ENCODE measurements at places on chromosomes 7 and 10.

- DNase-seq: no peak
Measured at GRCh38 chr7:99559175-99559915, 903 bp downstream of the ZNF655 start.

DNA sequence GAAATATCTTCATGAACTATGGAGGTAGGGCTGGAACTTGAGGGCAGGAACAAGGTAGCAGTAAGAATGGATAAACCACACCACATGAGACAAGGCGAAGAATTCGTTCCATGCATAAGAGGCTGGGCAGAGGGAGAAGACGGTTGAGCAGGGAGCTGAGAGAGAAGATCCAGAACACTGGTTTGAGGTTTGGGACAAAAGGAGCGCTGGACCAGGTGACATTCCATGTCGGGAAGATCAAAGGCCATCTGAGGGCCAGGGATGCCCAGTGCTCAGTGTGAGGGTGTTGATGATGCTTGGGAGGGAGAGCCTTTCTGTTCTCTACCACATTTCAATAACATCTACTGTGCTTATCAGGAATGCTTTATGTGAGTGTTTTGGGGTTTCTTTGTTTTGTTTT lies 52.8 kb downstream of the WIPF3 start:
- no peak for DNase-seq

DNA sequence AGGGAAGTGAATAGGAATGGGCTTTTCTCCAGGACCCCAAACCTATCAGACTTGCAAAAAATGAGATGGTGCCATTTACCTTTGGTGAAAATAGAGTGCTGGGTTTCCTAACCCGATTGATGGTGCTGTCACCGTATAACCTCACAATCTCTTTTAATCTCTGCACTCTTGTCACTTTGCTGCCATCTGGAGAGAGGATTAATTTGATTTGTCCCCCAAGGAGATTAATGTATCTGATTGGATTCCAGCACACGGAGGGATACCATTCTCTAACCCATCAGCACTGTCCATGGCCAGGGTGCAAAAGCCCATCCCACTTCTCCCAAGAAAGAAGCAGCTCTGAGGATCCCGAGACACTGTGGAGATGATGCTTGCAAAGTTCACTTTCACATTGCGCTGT lies 86.3 kb upstream of the NFE2L3 start:
- DNase-seq: no peak

GRCh38 chr7:23662124-23662983 lies 17.6 kb upstream of the FAM221A start:
- DNase-seq: no peak

GRCh38 chr10:121069061-121069850 lies 218.1 kb downstream of the WDR11 start:
- DNase-seq: no peak

- DNase-seq: no peak
Measured at GRCh38 chr7:20742913-20743312, 43.8 kb downstream of the SP8 start.

GRCh38 chr10:69043931-69044531 lies 43.9 kb upstream of the SRGN start:
- no peak for DNase-seq

DNA sequence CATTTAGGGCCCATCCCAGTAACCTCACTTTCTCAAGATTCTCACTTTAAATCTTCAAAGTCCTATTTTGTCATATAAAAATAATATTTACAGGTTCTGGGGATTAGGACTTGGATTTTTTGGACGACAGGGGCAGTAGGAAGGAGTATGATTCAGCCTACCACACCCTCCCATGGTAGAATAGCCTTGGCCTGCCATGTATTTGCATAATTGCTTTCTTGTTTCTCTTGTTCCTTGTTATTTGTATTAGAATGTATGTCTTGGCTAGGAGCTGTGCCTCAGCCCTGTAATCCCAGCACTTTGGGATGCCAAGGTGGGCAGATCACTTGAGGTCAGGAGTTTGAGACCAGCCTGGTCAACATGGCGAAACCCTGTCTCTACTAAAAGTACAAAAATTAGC lies 92.5 kb downstream of the ELAPOR2 start:
- no peak for DNase-seq

DNA sequence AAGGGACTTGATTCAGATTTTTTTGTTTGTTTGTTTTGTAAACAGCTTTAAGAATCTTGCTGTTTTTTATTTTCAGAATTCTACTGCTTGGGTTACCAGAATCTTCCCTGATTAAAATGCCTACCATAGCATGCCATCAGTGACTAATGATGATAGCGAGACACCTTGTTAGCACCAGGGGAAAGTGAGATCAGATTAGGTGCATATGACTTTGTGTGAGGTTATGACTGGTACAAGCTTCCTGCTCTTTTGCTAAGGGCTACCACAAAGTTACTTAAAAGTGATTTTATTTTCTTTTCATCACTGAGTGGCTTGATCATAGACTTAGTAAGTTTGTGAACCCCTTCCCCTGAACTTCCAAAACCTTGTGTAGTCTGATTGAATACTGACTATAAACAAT lies 93.5 kb downstream of the SND1 start:
- no peak for DNase-seq

- no peak for DNase-seq
Measured at GRCh38 chr10:104387130-104387888, 33.7 kb downstream of the CFAP58 start.

DNA sequence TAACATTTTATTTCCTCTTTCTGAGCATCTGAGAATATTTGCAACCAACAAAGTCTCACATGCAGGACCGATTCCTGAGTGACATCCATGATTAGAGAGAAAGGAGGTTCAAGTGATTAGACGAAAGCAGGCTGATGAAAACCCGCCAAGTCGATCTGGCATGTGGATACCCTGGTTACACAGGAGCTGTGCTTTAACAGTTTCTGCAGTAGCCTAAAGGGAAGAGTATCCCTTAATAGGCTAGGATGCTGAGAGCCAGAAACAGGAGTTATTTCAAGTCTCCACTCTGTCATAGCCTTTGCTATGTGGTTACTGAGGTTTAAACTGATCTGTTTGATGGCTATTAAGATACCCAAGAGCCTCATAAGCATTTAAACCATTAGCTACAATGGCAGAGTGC lies 82.5 kb downstream of the PRKCQ start:
- no peak for DNase-seq

DNA sequence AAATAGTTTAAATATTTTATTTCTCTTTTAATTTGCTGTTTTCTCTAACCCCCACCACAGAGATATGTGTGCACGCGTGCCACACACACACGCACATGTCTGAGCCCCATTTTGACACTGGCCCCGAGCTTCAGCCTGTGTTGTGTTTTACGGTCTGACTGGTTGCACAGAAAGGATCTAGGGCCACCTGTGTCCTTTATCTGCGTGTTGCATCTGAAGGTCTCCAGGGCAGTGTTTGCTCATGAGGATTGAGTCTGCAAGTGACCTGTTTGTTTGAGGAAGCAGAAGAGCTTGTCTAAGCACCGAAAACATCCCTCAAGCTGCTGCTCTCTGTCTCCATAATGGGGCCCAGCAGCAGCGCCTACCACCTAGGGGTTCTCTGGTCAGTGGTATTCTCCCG lies 266.4 kb upstream of the LYZL1 start:
- no peak for DNase-seq

- no peak for DNase-seq
Measured at GRCh38 chr7:36086571-36086970, 66.5 kb upstream of the EEPD1 start.

- DNase-seq: no peak
Measured at GRCh38 chr10:97312897-97313296, 6.2 kb upstream of the FRAT1 start.

- no peak for DNase-seq
Measured at GRCh38 chr7:95596198-95597063, at the start of gene PDK4. TSS of gene PDK4 (minus strand) at chr7:95596516. CDS start at chr7:95596293, 223 bp downstream.

DNA sequence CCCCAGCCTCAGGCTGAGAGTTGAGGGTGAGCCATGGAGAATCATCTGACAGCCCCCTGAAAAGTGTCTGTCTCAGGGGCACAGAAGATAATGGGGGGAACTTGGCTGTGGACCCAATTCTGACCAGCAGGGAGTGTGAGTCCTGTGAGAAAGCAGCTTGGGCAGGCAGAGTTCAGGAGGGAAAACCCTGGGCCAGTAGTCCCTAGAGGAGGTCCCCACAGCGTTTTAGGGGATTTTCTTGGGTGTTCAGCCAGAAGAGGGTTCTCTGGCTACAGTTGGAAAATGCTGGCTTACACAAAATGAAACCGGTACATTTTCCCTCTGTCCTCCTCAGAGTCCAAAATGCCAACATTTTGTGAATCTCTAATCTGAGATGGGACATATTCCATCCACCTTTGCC lies 35.8 kb upstream of the TRIM8 start:
- DNase-seq: no peak

GRCh38 chr10:49055221-49055849 lies 60.0 kb downstream of the VSTM4 start:
- no peak for DNase-seq

DNA sequence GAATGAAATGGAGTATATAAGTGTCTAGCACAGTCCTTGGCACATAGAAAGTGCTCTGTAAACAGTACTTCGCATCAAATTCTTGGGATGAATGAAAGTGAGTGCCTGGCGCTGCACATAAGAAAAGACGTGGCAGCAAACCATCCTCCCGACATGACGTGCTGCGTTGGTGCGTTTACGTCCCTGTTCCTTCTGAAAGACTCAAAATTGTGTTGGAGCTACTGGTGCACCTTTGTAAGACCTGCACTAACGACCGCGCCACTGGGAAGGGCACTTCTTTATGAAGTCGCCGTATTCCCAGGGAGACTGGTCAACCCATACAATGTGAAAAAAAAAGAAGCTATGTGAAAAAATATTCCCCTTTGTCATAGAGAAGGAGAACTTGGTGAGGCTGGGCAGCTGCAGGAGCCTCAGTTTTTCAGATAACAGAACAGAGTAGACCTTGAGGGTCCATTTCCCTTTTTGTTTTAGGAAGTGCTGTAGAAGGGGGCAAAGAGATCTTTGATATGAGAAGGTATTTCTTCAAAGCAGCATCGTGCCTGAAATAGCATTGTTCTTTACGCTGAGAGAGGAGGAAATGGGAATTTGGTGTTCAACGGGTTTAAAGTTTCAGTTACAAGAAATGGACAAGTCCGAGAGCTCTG lies 91.7 kb downstream of the PTPRE start:
- DNase-seq: no peak

DNA sequence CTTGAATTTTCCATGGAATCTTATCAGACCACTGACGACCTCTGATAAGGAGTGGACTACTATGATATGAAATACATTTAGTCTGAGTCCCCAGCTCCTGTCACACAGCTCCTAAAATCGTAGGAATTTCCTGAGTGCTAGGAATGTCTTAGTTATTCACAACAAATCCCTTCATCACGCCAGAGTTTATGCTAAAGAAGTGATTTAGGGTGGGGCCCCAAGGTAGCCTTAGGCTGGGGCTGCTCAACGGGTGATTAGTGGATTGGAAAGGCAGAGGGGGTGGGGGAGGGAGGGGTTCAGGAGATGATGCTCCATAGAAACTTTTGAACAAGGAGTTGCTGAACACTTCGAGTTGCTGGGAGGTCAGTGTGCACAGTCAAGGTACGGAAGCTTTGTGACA lies 7.0 kb upstream of the TET1 start:
- DNase-seq: no peak

DNA sequence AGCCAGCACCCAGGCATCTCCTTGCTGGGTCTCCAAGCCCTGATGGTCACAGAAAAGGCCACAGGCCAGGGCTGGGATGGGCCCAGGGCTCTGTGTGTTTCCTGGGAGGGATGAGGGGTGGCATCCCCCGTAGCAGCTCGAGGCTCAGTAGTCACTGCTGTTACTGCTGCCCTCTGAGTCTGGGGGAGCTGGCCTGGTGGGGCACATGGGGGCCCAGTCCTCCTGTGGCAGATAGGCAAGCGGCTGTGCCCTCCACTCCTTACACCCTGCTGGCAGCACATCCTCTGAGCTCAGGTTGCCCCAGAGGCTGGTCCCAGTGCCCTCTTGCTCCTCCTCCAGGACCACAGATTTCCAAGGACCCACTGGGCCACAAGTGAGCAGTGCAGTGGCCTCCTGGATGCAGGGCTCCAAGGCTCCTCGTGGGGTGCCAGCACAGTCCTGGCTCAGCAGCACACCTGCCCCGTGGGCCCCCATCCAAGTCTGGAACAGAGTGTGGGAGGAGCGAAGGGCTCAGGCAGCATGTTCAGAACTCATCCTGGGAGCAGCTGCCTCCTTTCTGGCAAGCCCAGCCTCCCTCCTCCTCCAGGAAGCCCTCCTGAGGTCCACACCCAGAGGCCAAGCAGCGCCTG lies 31.5 kb upstream of the TUBB8 start:
- no peak for DNase-seq

GRCh38 chr7:150379441-150380379 lies 580 bp downstream of the ZNF775 start:
- no peak for DNase-seq

GRCh38 chr7:80823057-80823456 lies 95.8 kb downstream of the SEMA3C start:
- DNase-seq: no peak

DNA sequence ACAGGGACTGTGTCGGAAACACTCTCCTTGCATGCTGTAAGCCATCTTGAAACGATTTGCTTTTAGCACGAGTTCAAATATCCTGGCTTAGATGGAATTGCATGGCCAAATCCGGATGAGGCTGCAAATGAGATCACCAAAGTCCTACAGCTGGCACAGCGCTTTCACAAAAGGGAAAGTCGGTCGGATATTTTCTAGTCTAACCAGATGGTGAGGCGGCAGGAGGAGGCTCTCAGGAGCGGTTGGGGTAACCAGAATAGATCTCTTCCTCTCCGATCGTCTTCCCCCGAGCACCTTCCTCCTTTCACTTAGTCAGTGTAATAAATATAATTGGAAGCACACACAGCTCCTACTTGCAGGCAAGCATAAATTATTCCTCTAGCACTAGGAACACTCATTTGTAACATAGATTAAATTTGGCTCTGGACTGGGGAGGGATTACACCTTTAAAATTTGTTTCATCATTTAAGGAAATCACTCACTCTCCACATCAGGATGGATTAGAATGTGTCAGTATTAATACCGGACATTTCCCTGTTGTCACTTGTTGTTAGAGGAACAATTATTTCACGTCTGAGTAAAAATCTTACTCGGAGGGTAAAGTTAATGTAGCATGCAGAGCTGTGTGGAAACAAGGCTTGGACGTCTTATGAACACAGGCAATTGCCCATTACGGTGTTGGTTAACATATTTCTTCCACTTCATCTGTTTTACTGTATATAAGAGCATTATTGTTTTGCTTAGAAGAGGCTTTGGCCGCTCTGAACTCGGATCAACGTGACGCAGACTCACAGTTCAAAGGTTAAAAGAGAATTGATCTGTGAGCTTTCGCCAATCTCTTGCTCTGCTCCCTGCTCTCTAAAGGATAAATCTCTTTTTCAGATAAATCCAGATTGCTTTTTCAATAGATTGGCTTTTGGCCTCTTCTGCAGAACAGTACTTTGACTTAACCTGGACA lies 857.9 kb downstream of the TYW1 start:
- DNase-seq: no peak

GRCh38 chr10:93601146-93601773 lies at the start of gene RBP4:
TSS of gene RBP4 (minus strand) at chr10:93601235. CDS start at chr10:93601028, 207 bp downstream.
- DNase-seq: no peak

- DNase-seq: no peak
Measured at GRCh38 chr10:110147961-110148360, 59.4 kb upstream of the MXI1 start.
